ENCODE measurements at places on chromosomes 11 and 22. TPM values are rescaled to one million over a fixed set of nuclear protein-coding genes. Genes with fewer than 3 reads are reported as not detected.
A peak's percentile ranks its signal among the peaks of the same experiment; 100 is the strongest.

DNA sequence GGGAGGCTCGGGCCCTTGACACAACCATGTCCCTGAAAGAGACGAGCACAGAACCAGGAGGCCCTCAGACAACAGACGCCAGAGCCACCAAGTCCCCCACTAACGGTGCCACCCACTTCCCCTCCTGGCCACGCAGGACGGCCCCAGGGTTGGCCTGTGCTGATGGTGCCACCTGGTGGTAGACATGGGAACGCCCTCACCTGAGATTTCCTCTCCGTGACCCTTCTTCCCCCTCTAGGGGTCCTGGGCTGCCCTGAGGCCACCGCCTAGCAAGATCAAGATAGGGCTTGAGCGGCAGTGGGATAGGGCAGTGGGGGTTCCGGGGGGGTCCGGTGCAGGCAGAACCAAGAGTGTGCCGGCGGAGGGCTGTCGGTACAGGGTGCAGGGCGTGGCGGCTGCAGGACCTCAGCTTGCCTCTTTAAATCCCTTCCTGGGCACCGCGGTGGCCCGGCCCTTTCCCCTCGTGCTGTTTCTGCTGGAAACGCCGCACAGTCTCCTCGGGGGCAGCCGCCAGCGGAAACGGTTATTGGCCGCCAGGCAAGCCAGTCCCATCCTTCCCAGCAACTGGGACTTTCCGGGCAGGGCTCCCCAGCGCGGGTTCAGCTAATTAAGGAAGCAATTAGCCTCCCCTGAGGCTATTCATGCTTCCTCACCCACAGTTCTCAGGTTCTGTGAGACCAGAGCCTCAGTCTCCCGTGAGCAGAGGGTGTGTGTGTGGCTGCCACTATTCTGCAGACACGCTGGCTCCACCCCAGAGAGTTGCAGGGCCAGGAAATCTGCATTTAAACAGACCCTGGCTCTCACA, 5.5 kb upstream of the NFAM1 start:
- peak; percentile 86 for DNase-seq

- DNase-seq, result no peak
Observed at GRCh38 chr22:42926768-42927167, 69.7 kb upstream of the ARFGAP3 start.

GRCh38 chr11:6249770-6250555, 9.7 kb upstream of the CCKBR start:
- no peak for DNase-seq

GRCh38 chr11:114178656-114179055, 117.5 kb upstream of the NNMT start:
- no peak for DNase-seq

- no peak for DNase-seq
Observed at GRCh38 chr22:32576553-32577253, 102.1 kb downstream of the FBXO7 start.

GRCh38 chr22:47630741-47631534, 868.5 kb downstream of the TBC1D22A start:
- DNase-seq, result no peak

DNA sequence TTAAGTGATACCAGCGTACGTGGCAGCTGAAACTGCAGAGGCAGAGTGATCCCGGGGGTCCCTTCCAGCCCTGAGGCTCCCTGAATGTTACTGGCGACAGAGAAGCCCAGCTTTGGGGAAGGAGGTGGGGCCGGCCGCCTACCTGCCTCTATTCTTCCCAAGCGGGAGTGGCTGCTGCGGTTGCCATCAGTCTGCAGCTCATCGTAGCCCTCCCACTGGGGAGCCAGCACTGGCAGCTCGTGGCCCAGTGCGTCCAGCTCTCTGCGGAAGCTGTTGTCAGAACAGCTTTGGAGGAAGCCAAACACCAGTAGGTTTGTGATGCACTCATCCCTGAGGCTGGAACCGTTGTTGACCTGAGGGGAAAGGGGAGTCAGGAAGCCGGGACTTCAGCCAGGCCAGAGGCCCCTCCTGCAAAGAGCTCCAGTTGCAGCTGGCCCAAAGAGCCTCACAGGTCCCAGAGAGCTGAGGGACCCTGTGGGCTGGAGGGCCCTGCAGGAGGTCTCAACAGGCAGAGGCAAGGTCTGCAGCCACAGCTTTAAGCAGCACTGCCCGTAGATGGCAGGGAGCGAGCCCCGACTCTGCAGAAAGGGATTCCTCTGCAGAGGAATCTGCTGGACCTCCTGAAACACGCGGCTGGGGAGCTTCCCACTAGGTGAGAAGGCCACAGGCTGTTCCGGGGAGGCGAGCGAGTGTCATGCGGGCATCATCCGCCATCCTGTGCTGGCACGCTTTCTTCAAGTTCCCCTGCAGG, 30.4 kb downstream of the BID start:
- no peak for DNase-seq

GRCh38 chr11:35514481-35514880, 10.9 kb downstream of the PAMR1 start:
- DNase-seq, result no peak

DNA sequence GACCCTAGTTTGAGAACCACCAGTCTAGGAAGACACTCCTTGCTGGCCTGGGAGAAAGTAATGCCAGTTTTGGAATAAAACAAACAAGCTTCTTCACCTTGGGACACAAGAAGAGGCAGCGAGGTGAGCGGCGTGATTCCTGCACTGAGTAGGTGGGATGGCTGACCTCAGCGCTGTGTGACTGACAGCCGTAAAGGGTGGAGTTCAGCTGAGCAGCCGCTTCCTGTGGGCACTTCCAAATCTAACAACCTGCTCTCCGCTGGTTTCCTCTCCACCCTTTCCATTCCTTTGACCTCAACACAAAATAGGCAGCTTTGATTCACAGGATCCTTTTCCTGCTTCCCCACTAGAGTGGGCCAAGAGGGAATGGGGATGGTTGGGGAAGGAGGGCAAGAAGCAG, 45.8 kb downstream of the PC start:
- no peak for DNase-seq

DNA sequence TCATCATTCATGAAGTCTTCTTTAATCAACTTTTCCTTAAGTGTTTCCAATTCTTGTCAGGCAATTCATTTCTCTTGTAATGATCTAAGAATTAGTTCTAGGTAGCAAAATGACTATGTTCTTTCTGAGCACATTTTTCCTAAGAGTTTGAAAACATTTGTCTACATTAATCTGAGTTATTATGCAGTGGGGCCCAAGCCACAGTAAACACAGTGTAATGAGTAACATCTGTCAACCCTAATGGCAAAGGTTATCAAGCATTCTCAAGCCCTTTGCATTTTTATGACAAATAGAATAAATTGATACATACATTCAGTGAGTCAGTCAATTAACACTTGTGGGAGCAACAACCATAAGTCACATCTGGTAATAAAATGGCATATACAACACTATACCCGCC, 106.7 kb upstream of the ZC3H12C start:
- no peak for DNase-seq

- no peak for DNase-seq
Observed at GRCh38 chr11:3101921-3102640, 44.9 kb upstream of the CARS1 start.

GRCh38 chr22:44574057-44574639, 76.1 kb upstream of the RTL6 start:
- DNase-seq, result no peak

DNA sequence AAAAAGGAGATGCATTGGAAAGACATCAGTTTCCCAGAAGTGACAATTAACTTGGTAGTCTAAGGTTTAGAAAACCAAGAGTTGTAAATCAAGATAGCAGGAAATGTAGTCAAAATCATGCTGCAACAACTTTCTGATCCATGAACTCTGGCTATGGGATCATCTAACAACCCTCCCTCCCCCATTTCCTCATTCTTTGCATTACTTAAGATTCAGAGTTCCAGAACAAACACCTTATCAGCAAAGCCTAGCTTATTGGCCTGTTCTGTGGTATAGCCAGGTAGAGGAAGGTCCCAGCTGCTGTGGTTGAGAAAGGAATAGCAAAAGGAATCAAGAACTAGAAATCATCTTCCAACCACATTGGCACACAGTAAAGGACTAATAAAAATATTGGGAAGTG, 651.1 kb downstream of the METTL15 start:
- DNase-seq, result no peak

- DNase-seq, result no peak
Observed at GRCh38 chr11:8584082-8584481, 9.9 kb downstream of the STK33 start.

DNA sequence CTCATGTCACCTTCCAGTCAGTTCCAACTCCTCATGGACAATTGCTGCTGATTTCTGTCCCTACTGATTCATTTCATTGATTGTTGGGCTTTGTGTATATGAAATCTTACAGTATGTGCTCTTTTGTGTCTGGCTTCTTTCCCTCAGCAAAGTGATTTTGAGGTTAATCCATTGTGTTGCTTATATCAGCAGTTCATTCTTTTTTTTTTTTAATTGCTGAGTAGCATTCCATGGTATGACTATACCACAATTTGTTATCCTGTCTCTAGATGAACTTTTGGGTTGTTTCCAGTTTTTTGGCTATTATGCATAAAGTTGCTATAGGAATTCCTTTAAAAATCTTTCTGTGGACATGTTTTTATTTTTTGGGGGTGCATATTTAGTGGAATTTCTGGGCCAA, 59.9 kb downstream of the NXPE1 start:
- DNase-seq, result no peak

GRCh38 chr22:25232301-25232700, 12.9 kb downstream of the CRYBB2 start:
- no peak for DNase-seq

DNA sequence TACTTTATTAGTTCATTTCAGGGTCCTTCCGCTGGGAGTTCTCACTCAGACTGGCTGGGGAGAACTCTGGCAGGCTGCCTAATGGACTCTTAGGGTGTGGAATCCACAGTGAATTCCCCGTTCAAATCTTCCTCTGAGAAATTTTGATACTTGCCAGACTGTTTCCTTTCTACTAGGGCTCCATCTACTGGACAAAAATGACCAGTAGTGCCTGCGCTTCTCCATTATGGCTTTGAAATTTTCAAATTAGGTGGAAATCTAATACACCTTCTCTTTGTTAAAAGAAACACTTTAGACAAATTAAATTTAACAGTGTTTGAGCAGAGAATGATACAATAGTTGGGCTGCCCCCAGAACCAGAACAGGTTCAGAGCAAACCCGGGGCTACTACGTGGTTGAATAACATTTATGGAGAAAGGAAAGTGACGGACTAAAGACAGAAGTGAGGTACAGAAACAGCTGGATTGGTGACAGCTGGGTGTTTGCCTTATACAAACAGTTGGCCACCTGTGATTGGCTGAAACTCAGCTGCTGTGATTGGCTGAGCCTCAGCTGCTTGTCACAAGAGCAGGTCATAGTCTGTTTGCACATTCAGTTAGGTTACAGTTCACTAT, 52.9 kb upstream of the FDX1 start:
- no peak for DNase-seq

DNA sequence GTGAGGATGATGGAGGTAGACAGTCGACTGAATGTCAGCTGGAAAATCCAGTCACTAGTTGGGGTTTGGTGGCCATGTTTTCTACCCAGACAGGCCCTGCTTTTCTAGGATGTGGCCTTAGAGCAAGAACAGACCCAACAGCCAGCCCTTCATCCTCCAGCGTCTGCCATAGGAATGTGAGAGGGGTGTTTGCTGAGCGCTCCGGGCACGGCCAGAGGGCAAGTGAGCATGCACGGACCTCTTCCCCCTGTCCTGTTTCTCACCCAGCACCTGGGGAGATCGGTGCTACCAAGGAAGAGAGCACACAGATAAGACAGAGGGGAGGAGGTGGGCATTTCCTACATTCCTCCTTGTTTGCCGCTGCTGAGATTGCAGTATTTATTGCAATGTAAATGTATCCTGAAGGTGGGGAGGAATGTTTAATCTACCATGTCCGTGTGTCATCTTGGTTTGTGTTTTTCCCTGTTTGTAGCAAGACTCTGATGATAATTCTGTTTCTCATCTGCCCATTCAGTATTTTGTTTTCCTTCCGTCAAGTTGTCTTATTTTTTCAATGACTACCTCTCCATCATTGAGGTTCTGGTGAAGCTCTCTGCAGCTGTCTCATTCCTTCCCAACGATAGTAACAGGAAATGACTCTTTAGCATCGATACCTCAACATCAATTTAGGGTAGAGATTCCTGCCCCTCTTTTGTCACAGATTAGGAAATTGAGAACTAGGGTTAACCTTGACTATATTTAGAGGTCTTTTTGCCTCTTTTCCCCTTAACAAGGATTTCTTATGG, 4.9 kb upstream of the ATF4 start:
- no peak for DNase-seq

- no peak for DNase-seq
Observed at GRCh38 chr11:46671958-46672315, 28.5 kb downstream of the ARHGAP1 start.

DNA sequence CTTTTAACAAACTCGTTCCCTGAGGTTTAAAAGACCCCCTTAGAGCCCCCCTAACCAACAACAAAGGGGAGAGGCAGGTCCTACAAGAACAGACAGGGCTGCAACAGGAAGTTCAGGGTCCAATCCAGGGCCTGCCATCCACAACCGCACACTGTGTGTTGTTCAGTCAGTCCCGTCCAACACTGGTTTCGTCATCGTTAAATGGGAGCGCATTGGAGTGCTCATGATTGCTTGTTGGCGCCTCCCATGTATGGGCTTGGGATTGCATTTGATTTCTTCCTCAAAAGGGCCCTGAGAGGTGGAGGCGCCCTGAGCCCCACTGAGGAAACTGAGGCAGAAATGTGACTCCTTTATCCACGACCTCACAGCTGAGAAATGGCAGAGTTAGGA, 174.1 kb downstream of the MN1 start:
- DNase-seq, result no peak

- DNase-seq, result no peak
Observed at GRCh38 chr22:19987394-19988306, 29.0 kb downstream of the ARVCF start.

GRCh38 chr22:19847345-19847632, 7.4 kb downstream of the GNB1L start:
- no peak for DNase-seq

CPT1A gene
- total RNA-seq, result 15.8 TPM

C11orf52 gene
- total RNA-seq, result not detected

NNMT gene
- 0.61 TPM for total RNA-seq

BRD1 gene
- 26.8 TPM for total RNA-seq

ZP1 gene
- total RNA-seq, result not detected

DGCR6 gene
- total RNA-seq, result 1.4 TPM

MYRF gene
- 0.08 TPM for total RNA-seq

NPAS4 gene
- not detected for total RNA-seq

API5 gene
- total RNA-seq, result 216 TPM

OR56A1 gene
- total RNA-seq, result not detected
